ENCODE measurements at places on chromosomes 12 and 14.

DNA sequence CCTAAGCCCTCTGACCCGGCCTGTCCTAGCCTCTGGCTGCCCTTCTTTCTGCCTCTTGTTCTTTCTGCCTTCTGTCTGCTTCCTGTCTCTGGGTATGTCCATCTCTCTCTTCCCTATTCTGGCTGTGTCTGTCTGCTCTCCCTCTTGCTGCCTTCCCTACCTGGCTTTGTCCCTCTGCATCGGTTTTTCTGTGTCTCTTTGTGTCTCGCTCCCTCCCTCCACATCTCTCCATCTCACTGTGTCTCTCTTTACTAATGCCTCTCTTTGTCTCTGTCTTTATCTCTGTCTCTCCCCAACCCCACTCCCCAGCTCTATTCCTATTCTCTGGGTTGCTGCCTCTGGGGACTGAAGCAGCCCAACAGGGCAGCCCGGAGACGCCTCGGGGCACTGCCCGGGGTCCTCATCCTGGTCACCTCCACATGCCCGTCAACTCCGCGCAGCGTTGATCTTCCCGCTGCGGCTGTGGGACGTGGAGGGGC, 10.1 kb downstream of the SHMT2 start:
- no peak for DNase-seq

GRCh38 chr12:68908076-68908475, 24.9 kb downstream of the CPM start:
- DNase-seq: no peak

DNA sequence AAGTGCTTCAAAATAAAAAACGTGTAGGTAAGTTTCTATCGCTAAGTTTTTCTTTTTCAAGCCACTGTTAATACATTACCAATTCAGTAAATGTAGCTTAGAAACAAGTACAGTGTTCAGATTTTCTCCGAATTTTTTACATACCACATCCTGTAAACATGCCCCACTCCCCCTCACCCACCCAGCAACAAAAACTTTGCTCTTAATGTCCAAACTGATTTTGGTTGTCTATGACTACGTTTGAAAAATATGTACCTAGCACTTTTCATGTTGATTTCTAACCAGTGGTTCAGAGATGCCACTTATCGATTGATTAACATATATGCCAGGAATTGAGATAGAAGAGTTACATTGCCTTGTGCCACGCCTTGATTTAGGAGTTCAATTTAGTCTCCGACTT, 663 bp upstream of the LIN7A start:
- no peak for DNase-seq

DNA sequence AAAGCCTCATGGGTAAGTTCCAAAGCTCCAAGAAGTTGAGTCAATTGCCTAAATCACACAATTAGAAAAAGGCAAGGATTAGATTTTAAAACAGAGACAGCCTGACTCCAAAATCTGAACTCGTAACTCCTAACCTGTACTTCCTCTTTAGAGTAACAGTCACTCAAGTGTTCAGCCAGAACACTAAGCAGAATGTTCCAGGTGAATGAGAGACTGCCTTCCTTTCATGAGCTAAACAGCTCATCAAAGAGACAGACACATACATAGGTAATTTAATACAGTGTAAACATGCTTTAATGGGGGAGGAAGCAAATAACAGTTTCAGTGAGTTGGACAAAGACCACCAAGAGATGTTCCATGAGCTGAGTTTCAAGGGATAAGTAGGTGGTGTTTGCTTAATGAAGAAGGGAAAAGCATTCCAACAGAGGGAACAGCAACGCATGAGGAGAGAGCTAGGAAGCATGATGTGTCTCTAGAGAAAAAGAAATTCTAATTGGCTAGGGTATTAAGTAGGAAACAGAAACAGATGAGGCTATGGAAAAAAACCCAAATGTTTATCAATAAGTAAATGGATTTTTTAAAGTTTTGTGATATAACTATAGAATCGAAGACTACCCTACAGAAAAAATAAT, 403.9 kb downstream of the MED13L start:
- no peak for DNase-seq

- DNase-seq: no peak
These were observed 3.5 kb downstream of the TGFB3 start for GRCh38 chr14:75978249-75978731.

GRCh38 chr14:32434880-32435279, 105.8 kb downstream of the AKAP6 start:
- no peak for DNase-seq

DNA sequence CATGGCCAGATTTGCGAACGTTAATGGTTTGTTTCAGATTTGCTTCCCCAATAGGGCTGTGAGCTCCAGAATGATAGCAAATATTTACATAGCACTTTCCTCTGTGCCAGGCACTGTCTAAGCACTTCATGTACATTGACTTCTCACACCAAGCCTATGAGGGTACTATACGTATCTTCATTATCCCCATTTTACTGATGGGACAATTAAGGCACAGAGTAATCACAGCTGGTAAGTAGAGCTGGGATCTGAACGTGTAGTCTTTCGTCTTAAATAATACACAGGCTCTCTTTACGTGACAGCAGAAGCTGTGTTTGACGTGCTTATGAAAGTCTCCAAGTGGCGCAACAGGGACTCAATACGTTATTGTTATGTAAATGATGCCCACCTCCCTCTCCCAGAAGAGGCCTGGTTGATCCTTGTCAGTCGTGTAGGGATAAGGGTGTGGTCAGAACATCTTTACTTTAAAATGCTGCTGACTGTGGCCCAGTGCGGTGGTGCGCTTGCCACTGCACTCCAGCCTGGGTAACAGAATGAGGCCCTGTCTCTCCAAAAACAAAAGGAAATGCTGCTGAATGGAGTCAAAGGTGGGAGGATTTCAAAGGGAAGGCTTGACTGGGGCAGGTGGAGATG, 66.3 kb upstream of the TCL1B start:
- no peak for DNase-seq

DNA sequence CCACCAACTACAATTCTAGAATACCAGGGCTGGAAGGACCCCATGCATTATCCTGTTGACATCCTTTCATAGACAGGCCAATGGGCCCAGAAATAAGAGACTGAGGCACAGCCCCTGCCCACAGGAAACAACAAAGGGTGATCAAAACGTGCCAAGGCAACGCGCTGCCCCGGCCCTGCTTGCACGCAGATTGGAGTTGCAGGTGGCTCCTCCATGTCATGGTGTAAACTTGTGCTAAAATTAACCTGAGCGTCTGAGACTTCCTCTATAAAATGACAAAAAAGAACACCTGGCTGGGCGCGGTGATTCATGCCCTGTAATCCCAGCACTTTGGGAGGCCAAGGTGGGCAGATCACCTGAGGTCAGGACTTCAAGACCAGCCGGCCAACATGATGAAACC, 30.1 kb downstream of the SPRING1 start:
- DNase-seq: no peak
